Occipital lobe (tissue), 3 donors: ENCODE measurements at places on chromosomes 1 and 21.
A peak's percentile ranks its signal among the peaks of the same experiment; 100 is the strongest.

DNA sequence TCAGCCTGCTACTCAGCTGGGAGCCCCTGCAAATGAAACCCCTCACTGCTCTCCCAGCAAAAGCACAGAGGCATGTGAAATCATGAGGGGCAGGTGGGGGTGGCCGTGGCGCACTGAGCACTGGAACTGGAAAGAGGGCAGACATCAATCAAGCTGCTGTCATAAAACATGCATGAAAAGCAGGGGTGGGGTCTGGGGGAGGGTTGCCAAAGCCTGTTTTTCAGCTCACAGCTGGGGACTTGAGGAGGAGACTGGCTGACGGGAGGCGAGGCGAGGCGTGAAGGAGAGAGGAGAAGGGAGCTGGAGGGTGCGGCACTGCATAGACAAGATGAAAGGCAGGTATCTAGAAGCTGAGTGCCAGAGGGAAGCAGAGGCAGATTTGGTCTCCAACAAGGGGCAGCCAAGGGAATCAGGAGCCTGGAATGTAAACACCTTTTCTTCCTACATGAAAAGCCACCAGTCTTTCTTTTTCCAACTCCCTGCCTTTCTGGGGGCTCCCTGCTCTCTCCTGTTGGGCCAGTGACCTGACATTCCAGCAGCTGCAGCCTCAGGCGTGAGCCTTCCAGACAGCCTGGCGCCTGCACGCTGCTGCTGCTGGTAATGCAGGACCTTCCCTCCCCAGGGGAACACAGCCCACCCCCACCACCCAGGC, 87.0 kb downstream of the NMNAT2 start:
- no peak for DNase-seq

GRCh38 chr1:76583235-76583868, 283.9 kb upstream of the ST6GALNAC5 start:
- DNase-seq = no peak

- no peak for DNase-seq
These were observed 719.3 kb upstream of the RGS18 start for GRCh38 chr1:191438979-191439378.

GRCh38 chr1:191541758-191542157, 616.5 kb upstream of the RGS18 start:
- DNase-seq = no peak

DNA sequence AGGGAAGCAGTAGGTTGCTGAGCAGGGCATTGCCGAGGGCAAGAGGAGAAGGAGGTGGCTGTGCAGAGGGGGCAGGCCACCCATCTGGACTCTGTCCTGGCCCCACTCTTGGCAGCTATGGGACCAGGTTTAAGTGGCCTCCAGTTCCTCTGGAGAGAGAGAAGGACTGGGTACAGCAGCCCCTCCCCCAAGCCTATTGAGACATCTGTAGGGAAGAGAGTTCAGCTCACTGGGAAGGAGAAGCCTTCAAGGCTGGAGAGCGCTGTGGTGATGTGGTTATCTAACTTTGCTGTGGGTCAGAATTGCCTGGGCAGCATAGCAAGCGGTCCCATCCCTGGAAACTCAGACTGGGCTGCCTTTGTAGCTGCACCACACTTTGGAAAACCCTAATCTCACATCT, 93.9 kb downstream of the KCNJ15 start:
- DNase-seq = no peak

- DNase-seq = no peak
These were observed 170.9 kb downstream of the LRRC7 start for GRCh38 chr1:69738458-69739250.

DNA sequence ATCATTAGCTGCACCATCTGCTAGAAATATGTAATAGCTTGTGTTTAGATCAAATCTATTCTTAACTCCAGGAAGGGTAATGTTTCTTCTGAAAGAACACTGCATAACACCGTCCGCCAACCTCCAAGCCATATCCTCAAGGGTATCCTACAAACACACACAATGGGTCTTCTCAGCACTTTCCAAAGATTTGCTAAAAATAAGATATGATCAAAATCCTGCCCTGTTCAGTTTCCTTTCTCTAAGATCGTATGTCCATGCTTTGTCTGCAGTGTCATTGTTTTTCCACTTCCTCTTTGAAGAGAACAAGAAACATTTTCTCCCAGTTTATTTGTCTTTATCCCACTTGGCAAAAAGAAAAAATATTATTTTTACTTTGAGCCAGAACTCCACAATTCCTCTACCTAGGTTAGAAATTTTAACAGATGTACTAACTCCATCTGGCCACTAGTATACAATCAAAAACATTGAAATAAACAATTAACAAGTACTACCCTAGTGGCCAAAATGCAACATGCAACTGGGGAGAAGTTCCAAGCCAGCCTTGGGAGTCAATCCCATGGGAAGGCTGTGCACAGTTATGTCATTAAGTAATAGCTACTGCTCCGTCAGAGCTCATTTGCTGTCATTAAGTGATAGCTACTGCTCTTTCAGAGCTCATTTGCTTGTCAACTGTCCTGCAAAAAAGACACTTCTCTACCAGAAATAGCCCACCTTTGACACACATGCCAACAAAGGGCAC, 37.8 kb downstream of the FRRS1 start:
- no peak for DNase-seq

- DNase-seq = no peak
These were observed 100.2 kb downstream of the DISP1 start for GRCh38 chr1:222914861-222915632.

GRCh38 chr1:181898773-181899172, 162.7 kb downstream of the ZNF648 start:
- DNase-seq = no peak

- DNase-seq = no peak
These were observed 176.9 kb upstream of the FMN2 start for GRCh38 chr1:239914751-239915231.

DNA sequence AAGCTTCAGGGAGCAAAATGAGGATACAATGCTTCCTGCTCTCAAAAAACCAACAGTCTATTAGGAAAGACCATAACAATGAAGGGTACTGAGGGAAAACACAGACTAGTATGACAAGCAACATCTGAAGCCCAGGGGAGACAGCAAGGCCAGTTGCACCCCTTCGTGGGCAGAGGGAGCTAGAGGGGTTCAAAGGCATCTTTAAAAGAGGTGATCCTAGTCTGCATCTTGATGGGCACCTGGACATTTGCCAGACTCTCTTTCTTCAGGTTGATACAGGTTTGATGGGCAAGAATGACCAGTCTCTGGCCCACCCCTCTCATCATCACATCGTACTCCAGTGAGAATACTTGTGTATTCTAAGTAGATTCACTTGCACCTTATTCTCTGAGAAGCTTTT, 177.7 kb downstream of the VAV3 start:
- DNase-seq = no peak

DNA sequence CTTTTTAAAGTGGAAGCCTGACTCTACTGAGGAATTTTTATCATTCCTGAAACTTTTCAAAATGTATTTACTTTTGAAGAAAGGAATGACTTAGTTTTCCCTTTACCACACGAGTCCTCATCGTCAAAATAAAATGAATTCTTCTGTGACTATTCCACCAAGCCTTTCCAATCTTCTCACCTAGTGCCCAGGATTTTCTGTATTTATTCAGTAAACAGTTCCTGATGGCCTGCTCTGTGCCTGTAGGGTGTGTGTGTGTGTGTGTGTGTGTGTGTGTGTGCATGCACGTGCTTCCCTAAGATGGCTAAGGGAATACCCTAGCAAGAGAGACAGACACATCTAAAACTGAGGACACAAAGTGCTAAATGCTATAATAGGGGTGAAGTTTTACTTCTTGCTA, 395.0 kb upstream of the USP24 start:
- no peak for DNase-seq

DNA sequence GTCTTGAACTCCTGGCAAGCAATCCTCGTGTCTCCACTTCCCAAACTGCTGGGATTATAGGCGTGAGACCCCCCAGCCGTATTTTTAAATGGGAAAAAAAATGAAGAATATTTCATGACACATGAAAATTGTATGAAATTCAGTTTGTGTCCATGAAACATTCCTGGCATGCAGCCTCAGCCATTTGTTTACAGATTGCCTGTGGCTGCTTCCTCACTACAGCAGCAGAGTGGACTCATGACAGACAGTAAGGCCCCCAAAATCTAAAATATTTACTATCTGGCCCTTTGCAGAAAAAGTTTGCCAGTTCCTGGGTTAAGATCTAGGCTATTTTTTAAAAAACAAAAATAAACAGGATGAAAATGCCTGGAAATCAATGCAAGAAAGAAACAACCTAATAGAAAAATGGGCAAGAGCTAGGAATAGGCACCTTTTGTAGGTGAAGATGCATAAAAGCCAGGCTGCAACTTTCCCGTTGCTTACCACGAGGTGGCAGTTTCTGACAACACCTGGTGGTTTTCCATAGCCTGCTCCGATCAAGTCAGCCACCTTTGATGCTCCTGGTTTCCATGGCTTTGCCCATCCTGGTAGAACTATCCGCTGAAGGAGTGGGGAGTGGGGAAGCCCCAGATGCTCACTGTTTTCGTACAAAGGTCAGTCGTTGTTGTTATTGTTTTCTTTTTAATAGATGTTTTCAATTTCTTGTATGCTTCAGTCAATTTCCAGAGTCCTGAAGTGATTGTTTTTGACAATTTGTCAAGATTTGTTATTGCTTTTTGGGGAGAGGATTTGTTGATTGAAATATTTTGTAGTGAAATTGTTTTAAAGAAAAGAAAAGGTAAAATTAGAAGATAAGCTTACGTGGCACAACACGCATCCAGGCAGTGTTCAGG, 24.3 kb downstream of the UBE2Q1 start:
- DNase-seq = no peak

DNA sequence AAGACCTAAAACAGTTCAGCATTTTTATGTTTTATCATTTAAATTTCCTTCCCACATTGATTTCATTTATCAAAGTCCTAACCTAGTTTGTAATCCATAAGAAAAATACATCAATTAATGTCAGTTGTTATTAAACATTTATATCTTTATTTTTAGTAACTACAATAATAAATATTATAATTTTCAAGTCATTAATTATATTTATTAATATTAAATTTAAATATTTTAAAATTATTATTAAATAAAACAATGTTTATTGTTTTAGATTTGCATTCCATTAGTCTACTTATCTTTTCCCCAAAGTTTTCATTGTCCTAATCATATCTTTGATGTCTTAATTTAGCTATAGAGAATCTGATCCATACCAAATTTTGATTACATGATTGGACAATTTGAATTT, 368.9 kb downstream of the PLA2G4A start:
- DNase-seq = no peak

GRCh38 chr1:225766967-225767633, 10.5 kb upstream of the SRP9 start:
- DNase-seq = peak; percentile 33

GRCh38 chr1:25843483-25843882, 15.8 kb downstream of the AUNIP start:
- DNase-seq = no peak

GRCh38 chr1:198283222-198283621, 126.4 kb downstream of the NEK7 start:
- no peak for DNase-seq

DNA sequence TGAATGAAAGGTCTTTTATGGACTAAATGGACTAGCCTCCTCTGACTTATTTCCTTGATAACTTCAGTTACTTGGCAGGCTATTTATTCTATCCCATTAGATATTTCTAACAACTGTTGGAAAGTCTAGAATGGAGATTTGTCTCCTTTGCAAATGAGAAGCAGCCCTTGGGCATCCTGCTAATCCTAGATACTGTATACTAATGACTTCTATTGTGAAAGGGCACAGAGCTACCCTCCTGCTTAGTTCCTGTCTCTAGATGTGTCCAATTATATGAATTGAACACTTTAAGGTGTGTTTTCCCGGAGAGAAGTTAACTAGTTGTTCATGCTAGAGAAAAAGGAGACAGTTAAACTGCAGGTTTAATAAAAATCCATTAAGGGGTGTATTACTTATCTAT, 10.2 kb upstream of the NCMAP start:
- no peak for DNase-seq

DNA sequence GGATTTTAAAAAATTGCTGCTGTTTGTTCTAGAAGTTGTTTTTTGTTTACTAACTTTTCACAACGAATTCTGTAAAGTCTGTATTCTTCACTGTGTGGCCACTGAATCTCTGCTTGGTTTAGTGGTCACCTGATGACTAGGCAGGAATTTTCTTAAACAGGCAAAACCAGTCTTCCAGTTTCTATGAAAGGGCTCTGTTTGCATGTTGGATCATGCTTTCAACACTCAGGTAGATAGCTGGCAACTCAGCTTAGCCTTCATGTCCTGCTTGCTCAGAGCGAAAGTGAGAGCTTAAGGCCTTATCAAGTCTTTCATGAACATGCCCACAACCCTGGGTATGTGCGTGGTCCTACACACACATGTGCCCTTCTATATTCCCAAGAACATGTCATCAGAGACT, 52.4 kb upstream of the CCDC190 start:
- no peak for DNase-seq

- DNase-seq = no peak
These were observed 6.0 kb downstream of the DPT start for GRCh38 chr1:168723000-168723399.

DNA sequence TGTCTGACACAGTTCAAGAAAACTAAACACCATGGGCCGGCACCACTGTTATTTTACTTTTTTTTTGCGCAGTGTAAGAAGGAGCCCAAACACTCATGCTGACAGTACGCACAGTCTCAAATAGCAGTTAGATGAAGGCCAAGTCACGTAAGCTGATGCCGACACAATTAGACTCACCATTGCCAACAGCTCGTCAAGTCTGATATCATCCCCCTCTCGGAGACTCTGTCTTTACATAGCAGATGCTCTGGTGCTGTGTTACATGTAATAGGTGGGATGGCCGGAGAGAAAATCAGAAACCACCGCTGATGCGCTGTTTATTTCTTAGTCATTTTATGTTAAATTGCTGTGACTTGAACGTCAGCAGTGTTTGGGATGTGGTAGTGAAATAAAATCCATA, 49.3 kb downstream of the TGFB2 start:
- DNase-seq = no peak

GRCh38 chr1:238832106-238832505, 554.3 kb upstream of the CHRM3 start:
- no peak for DNase-seq

DNA sequence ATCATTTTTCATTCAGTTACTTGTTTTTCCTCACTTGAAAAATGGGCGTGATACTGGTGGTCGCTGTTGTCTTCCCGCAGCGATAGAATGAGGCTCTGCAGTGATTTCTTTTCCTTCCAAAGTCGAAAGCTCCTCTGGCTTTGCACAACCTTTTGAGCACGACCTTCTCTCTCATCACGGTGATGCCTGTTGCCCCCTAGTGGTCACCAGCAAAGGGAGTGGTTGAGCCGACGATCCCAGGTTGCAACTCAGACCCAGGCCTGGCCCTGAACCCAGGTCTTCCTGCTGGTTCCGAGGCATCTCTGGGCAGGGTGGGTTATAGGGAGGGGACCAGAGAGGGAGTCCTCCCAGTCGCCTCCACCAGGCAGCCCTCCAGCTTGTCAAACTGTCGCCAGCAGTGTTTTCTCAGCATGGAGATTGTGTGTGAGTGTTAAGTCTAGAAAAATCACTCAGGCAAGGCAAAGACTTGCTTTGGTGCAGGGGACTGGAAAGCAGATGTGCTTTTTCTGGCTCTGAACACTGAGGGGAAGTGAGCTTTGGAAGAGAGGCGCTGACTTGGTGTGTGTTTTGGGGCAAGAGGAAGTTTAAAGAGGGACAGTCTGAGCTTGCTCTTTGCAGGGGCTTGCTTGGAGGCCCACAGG, 285.3 kb downstream of the CAMTA1 start:
- no peak for DNase-seq
